ENCODE measurements at places on chromosomes 5 and 9. TPM values are rescaled to one million over a fixed set of nuclear protein-coding genes. Genes with fewer than 3 reads are reported as not detected.

RXFP3 gene
- 0.28 TPM for total RNA-seq

SLF1 gene
- total RNA-seq = 15.2 TPM

- no peak for DNase-seq
These were observed 80.4 kb downstream of the LIX1 start for GRCh38 chr5:97062046-97062445.

GRCh38 chr9:131216806-131217205 is 59.5 kb downstream of the FAM78A start:
- DNase-seq = no peak

DNA sequence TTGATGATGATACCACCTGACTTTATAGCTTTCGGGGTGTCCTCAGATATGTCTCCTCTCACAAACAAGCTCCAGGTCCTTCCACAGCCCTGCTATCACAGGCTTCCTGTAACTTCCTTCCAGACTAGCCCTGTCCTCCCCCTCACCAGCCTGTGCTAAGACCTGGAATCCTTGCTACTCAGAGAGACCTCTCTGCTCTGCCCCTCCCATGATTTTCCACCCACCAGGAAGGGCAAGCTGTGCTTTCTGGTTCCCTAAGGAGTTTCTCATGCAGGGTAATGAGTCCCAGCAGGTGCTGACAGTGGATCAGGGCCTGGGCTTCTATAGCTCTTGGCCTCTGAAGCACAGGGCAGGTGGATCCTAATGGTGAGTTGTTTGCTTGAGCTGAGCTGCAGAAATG is 86.9 kb downstream of the AOPEP start:
- DNase-seq = no peak

- DNase-seq = no peak
These were observed 12.5 kb downstream of the SRFBP1 start for GRCh38 chr5:121974261-121974660.

- DNase-seq = no peak
These were observed 1143.6 kb upstream of the WWC1 start for GRCh38 chr5:167147879-167148278.

Data from spinal cord (tissue), 10 donors.